CD4-positive, alpha-beta T cell (primary cell): ENCODE measurements at places on chromosomes 12 and 14.

DNA sequence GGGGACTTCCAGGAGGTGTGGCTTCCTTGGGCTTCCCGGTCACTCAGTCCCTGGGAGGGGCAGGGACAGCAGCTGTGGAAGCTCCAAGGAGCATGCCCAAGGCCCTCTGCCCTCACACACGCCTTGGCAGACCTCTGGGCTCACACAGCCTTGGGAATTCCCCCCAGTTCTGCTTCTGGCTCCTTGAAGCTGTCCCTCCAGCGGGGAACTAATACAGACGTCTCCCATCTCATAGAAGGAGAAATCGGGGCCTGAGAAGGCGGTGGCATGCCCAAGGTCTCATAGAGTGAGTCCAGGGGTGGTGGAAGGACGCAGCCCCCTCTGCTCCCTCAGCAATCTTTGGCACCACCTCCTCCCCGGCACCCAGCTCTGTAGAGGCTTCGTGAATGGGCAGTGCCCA is 15.7 kb upstream of the TMEM119 start:
- DNase-seq: no peak

DNA sequence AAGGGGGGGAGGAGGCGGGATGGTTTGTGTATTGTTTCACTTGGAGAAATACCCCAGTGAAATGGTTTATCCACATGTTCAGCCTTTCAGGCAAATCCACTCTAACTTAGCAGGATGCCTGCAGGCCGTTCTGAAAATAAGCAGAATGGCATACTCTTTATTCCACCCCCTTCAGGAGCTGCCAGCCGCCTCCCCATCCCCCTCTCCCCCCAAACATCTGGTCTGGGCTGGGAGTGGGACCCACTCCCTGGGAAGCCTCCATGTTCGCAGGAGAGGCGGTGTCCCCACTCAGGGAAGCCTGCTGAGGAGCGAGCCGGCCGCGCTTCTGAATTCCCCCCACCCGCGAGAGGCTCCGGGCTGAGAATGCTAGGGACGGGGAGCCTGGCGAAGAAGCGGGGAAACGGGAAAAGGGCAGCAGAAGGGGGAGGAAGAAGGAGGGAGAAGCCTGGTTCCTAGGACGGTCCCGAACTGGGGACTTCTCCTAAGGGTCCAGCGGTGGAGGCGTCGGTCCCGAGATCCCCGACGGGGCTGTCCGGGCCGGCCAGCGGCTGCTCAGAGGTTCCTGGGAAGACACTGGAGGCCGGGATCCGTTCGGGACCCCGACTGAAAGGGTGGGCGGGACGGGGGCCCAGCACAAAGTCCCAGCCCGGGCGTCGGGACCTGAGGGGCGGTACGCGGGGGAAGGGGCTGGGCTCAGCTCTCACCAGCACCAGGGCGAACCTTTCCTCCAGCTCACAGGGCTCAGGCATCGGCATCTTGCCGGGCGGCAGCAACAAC is 666 bp downstream of the FMNL3 start:
- DNase-seq: no peak

DNA sequence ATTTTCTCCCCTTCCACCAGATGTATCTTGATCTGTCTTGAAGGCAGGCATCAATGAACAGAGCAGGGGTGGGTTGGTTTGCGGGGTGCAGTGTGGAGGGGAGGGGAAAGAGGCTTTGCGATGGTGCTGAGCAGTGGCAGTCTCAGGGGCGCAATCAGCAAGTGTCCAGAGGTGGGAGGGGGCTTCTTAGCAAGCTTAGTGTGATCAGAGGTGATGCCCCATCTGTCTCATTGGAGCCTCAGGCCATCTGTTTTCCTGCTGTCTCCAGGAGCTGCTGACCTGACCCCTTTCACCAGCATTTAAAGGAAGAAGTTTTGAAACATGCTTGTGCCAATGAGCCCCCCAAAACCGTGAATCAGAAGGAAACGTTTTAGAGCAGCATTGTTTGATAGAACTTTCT is 187.7 kb upstream of the LHX5 start:
- no peak for DNase-seq

GRCh38 chr14:52089218-52089617 is 20.4 kb upstream of the NID2 start:
- DNase-seq: no peak

GRCh38 chr12:53579545-53579955 is 46.6 kb downstream of the ATF7 start:
- no peak for DNase-seq

DNA sequence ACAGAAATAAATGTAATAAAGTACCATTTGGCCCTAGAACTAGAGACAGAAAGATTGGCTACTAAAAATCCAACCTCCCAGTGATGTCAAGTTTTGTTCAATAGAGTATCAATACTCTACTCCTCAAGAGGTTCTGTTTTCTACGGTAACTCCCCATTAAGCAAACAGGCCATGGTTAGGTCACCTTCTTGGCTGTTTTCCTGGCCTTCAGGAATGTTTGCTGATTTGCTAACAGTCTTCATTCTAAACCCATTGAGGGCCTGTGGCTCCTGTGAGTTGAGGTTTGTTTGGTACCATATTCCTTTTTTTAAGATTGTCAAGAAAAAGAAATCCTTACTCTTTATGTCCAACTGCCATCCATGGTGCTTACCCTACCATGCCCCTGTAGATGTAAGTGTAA is 1022.0 kb upstream of the TMEM132C start:
- DNase-seq: no peak

- DNase-seq: no peak
Observed at GRCh38 chr12:100348657-100349454, 8.0 kb upstream of the SLC17A8 start.

GRCh38 chr14:86420131-86420530 is 890.2 kb downstream of the FLRT2 start:
- no peak for DNase-seq

GRCh38 chr14:53620317-53620716 is 336.3 kb downstream of the BMP4 start:
- DNase-seq: no peak

DNA sequence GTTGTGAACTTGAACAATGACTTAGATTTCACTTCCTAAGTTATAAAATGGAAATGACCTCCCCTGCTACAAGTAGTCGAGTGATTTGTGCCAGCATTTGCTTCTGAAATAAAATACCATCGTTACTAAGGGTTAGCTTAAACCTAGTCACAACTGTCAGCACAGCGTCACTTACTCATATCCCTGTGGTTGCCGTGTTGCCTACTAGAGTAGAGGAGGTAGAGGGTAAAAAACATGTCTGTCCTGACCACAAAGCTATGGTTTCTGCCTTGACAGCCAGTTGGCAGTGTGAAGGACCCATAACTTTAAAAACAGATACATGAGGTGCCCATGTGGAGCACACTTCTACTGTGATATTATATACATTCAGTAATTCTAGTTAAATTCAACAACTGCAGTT is 234.2 kb upstream of the RGS6 start:
- DNase-seq: no peak

DNA sequence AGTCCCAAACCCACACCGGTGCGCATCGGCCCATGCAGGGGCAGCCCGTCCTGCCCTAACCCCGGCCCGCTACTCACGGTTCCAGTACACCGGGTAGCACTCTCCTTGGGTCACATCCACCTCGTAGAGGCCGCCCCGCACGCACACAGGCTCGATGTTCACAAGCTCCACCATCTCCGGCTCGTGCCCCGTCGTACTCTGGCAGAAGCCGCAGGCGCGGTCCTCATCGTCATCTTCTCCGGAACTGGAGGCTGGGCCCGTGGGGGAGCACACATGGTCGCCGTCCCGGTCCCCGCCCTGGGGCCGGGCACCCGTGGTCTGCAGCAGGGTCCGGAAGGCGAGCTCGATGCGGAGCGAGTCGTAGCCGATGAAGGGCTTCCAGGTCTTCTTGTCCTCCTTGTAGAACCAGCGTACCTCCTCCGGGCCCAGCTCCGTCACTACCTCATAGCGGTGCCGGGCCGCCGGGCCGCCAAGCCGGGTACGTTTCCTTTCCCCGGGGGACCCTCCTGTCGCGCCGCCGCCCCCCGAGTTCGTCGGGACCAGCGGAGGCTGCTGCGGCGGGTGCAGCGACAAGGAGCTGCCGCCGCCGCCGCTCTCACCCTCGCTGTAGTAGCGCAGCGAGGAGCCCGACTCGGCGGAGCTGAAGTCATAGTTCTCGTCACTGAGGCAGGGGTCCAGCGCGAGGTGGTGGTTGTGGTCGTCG is 788 bp downstream of the DDHD1 start:
- DNase-seq: peak; percentile 48

DNA sequence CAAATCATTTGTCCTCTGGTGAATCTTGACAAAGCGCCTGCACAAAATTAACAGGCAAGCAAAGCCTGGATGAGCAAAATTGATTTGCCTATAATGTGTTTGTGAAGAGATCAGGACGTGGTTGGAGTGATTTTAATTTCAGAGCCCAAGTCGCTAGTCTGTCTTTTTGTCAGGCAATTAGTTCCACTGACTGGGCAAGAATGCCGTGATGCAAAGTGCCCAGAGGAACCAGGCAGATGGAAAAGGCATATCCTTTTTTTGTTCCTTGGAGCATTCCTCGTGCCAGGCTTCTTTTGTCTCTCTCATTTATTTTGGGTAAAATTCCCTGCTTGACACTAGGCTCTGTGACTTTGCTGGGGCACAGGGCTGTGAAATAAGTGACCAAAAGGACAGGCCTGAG is 65.9 kb upstream of the CCDC198 start:
- no peak for DNase-seq

DNA sequence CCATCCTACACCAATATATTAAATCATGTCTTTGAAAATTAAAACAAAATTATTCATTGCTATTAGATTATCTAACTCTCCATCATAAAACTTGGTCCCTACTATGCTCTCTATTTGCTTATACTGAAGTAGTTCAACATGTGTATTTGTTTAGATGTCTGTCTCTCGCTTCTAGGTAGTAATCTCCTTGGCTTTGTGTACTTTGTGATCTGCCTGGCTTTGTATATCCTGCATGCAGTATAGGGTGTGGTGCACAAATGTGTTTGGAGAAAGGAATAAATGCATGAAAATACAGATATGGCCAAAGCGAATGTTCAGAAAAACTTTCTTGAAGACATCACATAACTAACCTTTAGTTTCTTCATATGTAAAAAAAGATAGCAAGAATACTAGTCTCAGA is 246.6 kb upstream of the LRFN5 start:
- DNase-seq: no peak

DNA sequence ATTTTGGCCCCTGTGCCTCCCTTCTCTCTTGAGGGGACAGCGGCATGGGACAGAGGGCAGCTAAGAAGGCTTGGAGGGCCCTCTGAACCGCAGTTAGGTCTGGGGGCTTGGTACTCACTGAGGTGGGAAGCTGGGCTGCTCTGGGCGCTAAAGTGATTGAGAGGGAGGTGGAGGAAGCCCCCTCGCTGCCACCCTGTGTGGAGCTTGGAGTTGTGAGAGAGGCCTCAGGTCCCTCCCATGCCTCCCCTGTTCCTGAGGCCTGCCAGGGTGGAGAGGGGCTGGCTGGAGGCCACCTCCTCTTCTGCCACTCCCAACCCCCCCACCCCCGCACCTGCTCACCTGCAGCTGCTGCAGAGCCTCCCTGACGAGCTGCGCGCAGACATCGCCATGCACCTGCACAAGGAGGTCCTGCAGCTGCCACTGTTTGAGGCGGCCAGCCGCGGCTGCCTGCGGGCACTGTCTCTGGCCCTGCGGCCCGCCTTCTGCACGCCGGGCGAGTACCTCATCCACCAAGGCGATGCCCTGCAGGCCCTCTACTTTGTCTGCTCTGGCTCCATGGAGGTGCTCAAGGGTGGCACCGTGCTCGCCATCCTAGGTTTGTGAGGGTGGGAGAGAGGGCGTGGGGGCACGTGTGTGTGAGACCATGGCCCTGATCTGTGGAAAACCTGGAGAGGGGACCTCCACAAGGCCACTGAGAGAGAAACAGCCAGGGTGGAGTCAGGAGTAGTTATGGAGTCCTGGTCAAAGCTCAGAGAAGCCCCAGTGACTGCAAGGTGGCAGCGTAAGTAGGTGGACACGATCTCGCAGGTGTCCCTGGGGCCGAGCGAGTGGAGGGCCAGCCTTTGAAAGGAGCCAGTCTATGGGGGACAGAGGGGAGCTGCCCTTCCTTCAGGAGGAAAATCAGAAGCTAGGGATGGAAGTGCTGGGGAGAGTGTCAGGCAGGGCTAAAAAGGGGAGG is 11.2 kb downstream of the KCNH3 start:
- DNase-seq: no peak

- no peak for DNase-seq
Observed at GRCh38 chr12:111150360-111150759, 218.5 kb downstream of the PHETA1 start.
